ENCODE measurements at places on chromosomes 7 and 10. TPM values are rescaled to one million over a fixed set of nuclear protein-coding genes. Genes with fewer than 3 reads are reported as not detected.

GRCh38 chr10:112535531-112535951 is 88.5 kb downstream of the VTI1A start:
- no peak for DNase-seq

The LRRTM3 gene
- 0.13 TPM for total RNA-seq

The OLAH gene
- total RNA-seq: not detected

The LDB3 gene
- total RNA-seq: 15.9 TPM

The TUBB8 gene
- 0.78 TPM for total RNA-seq

- DNase-seq: no peak
Measured at GRCh38 chr10:88039496-88040200, 176.2 kb downstream of the PTEN start.

- no peak for DNase-seq
Measured at GRCh38 chr10:97336006-97336405, 1.5 kb upstream of the FRAT2 start.

The CPA2 gene
- not detected for total RNA-seq

DNA sequence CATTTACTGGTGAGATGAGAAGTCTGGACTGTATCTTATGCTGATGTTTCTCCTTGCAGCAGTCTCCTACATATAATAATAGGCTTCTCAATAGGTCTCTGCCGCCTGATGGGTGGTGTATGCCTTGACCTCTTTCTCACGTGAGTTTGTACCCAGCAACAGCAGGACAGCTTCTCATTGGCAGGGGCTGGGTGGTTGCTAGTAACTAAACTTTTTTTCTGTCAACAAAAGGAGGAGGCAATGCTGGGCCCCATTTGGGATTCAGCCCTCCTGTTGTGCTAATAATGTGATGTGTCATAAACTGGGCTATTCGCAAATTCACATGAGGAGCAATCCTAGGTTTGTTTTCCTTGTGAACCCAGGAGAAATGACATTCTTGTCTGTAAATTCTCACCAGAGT is 533.6 kb downstream of the GATA3 start:
- DNase-seq: no peak

DNA sequence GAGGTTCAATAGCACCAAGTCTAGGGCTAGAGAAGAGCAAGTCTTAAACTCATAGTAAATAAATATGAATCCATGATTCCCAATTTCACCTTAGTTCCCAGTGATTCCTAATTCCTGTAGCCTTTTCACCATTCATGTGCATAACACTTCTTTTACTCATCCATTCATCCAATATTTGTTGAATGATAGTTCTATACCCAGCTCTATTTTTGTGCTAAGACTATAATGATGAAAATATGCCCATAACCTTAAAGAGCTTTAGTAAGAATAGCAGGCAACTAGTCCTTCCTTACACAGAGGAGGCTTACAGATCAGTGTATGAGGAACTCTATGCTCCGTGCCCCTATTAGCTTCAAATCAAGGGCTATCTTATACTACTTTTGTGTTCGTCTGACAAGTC is 280.2 kb upstream of the CHRM2 start:
- no peak for DNase-seq

DNA sequence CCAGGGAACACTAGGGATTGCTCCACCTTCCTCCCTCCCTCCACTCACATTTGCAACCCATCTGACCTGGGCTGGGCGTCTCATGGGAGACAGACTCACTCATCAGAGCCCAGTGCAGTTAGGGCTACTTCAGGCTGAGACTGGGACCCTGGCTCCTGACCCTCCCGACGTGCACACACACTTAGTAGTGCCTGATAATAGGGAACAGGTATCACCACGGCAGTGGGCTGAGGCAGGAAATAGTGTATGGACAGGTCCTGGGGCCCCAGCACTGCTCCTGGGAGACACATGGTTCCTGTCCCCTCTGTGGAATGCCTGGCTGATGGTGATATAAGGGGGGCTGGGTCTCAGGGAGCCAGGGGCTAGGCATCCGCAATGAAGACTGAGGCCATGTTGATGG is 14.3 kb downstream of the AQP1 start:
- peak; percentile 38 for DNase-seq

GRCh38 chr10:52746169-52746568 is 26.4 kb downstream of the MBL2 start:
- DNase-seq: no peak

The CRYGN gene
- not detected for total RNA-seq

The SYT15 gene
- total RNA-seq: 10.4 TPM

DNA sequence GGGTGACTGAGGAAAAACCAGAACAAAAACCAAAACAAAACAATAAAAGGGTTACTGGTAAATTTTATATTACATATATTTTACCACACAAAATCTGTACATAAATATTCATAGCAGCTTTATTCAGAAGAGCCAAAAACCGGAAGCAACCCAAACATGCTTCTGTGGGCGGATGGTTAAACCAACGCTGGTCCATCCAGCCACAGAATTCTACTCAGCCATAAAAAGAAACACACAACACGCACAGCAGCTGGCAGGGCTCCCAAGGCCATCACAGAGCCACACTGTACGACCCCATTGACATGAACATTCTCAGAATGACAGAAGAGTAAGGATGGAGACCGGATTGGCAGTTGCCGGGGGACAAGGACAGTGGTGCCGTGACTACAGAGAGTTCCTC is 83.6 kb downstream of the PROSER2 start:
- no peak for DNase-seq

DNA sequence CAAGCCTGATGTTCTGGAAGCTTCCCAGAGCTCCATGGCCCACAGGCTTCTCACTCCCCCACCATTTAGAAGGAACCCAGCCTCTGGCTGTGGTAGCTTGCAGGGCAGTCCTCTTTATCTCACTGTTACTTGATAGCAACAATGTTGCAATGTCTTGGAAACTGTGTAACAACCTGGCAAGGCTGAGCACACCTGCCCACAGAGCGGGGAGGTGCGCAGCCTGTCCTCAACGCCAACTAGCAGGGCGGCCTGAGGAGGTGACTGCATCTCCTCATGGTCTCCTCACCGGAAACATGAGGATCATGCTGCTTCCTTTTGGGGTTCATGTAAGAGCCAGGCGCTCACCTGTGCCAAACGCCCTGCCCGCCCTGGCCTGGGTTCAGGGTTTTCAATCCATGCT is 43.7 kb upstream of the INSIG1 start:
- no peak for DNase-seq

DNA sequence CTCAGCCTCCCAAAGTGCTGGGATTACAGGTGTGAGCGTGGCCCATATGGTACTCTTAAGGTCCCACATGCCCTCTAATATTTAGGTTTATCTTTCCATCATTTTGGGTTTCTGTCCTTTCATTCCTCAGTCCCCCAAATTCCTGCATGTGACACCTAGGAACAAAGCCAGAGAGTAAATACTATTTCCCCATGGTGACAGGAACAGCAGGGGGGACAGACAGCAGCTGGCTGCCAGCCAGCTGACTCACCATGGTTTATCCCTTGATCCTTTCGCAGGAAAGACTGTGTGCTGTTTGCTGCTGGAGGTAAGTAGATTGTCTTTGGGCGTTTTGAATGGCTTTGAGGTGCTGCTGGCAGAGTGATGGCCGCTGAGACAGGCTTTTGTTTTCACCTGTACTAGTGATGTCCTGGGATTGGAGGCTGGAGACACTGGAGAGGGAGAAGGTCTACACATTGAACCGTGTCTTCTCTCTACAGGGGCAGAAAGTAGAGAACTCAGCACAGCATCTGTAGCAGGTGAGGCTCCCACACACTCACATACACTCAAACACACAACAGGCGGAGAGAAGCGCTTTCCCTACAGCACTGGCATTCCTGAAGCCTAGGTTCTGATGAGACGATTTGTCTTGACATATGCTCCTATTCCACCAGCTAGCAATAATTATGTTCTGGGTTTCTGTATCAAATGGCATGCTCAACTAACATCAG is 83.7 kb upstream of the EFCAB10 start:
- no peak for DNase-seq

DNA sequence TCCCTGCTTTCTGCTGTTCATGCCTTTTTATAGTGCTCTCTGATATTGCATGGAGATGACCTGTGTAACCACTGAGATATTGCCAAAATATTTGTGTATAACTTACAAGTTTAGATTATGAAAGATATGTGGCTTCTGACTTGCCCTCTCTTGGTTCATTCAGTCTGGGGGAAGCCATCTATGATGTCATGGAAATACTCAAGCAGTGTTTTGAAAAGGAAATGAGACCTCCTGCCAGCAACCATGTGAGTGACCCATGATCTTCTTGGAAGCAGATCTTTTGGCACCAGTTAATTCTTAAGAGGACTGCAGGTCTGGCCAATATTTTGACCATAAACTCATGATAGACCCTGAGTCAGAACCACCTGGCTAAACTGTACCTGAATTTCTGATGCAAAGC is 183.0 kb downstream of the THSD7A start:
- no peak for DNase-seq

The CCDC136 gene
- 12.5 TPM for total RNA-seq

DNA sequence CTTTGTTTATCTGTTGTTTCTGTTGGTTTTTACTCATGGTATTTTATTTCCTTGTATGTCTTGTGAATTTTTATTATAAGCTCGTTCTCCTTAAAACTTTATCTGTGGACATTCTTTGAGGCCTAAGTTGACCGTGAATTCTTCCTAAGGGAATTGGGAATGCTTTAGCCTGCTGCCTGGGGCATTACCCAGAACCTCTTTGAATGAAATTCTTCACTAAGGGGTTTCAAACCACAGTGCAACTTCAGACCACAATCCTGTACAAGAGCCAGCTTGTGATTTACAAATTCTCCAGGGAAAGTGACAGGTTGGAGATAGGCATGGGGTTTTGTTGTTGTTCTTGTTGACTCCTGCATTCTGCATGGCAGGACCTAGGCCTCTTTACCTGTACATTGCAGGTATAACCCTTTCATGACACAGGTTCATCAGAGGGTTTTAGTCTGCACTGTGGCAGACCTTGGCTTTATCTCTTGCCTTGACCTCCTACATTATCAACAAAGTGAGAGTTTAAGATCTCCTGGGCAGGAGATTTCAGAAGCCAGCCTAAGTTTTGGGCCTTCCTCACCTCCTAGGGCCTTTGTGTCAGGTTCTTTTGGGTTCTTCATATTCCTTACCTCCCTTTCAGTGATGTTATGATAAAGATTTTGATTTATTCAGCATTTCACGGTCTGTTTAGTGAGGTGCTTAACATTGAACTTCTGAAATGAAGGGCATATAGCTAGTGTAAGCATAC is 70.2 kb downstream of the ABCC2 start:
- DNase-seq: no peak

The TEX36 gene
- total RNA-seq: not detected

The NYAP1 gene
- 0.68 TPM for total RNA-seq

DNA sequence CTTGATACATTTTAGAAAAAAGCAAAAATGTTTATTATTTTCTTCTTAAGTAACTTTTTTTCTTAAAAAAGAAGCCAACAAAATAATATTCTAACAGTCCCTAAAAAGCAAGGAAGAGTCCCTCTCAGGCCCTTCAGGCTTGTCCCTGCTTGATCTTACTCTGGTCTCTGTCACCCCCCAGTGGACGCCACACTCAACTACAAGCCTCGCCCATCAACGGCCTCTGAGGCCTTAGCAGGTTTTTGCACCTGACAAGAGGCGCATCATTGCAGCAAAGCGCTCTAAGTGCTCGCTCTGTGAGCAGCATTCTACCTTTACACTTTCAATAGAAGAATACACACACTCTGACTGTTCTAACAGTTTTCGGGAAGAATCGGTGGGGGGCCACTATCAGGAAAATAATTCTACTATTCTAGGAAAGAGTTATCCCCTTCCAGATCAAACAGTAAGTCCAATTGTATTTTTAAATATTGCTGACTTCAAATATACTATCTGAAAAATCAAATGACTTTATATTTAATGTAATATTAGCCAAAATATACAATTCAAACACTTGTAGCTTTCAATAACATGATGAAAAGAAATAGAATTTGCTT is 139.2 kb downstream of the USP6NL start:
- DNase-seq: peak; percentile 67

- no peak for DNase-seq
Measured at GRCh38 chr10:132654121-132654571, 116.6 kb downstream of the INPP5A start.

DNA sequence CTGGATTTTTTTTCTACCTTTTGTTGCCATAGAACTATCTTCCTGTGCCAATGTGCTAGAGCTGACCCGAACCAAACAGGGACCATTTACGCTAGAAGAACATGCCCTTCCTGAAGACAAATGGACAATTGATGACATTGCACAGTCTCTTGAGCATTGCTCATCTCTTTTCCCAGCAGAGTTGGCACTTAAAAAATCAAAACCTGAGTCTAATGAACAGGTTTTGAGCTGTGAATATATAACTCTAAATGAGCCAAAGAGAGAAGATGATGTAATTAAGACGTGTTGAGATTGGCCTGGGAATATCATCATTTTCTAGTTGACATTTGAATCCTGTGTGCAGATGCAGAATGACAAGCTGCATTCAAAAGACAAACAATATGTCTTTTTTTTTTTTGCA is 37.1 kb downstream of the TRUB1 start:
- DNase-seq: no peak

The GPR85 gene
- total RNA-seq: 2.8 TPM

GRCh38 chr10:113335592-113335991 is 217.3 kb upstream of the HABP2 start:
- DNase-seq: no peak

DNA sequence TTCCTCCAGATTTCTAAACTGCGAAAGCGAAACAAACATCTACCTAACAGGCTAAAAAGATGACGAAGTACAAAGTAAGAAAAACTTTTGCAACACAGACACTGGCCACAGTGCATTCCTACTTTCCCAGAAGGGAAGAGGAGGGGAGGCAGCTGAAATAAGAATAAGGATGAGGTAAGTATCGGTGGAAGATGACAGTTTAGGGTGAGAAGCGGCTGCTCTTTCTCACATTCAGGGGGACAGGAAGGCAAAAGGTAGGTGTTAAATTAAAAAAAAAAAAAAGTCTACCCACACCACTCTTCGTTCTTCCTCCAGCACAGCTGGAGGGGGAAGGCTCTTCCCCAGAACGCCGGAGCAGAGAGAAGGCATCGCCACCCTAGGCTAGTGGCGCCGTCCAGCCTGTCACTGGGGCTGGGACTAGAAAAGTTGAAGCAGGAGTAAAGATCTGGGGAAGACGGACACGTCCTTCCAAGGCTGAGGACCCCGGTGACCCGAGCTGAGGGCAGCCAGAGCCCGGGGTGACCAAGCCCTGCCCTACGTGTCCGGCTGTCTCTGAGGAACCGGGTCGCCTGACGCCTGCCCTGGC is 846 bp downstream of the DNAJC1 start:
- no peak for DNase-seq

The CYP2C18 gene
- 0.96 TPM for total RNA-seq

- no peak for DNase-seq
Measured at GRCh38 chr7:135905858-135906257, 71.3 kb downstream of the MTPN start.

The TWIST1 gene
- 3.7 TPM for total RNA-seq

The PAX4 gene
- not detected for total RNA-seq

GRCh38 chr7:7251742-7252141 is 69.4 kb downstream of the C1GALT1 start:
- no peak for DNase-seq

The ANKRD16 gene
- total RNA-seq: 10.2 TPM

The ASZ1 gene
- not detected for total RNA-seq

DNA sequence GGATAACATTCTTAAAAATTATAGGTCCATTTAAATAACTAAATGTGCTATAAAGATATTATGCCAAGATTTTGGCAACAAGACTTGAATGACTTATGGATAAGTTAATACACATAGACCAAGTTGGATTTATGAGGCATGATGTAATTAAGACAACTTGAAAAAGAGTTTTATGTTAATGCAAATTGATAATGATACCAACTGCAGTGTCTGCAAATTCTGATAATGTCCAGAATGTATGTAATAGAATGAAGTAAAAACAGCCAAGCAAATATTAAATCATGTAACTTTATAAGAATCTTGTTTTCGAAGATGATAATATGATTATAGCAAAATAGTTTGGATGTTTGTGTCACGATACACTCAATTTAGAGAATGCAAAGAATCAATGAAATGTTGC is 868.3 kb downstream of the DNAJB9 start:
- DNase-seq: no peak
